ENCODE measurements at places on chromosomes 4 and X.

DNA sequence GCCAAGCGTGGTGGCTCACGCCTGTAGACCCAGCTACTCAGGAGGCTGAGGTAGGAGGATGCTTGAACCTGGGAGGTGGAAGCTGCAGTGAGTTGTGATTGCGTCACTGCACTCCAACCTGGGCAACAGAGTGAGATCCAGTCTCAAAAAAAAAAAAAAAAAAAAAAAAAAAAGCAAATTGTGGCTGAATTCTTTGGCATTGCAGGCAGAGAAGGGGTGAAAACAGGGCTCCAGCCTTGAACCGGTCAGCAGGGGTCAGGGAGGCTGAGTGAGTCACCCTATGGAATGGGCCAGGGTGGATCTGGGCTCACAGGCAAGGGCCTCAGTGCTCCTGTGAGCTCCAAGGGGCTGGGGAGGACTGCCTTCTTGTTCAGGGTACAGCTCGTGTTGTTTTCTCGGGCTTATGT lies 13.2 kb upstream of the FAM3A start:
- peak; percentile 17 for DNase-seq

DNA sequence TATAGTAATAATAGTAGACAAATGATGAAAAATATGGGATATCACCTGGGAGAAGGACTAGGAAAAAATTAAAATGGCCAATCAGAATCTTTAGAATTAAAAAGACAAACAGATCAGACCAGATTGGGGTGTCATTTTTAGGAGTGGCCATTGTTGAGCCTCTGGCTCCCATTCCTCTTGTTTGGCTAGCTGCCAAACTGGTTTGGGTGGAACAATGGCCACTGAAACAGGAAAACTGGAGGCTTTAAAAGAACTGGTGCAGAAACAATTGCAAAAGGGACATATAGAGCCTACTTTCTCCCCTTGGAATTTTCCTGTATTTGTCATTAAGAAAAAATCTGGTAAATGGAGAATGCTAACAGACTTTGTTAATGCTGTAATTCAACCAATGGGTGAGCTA lies 294.8 kb upstream of the DKK2 start:
- DNase-seq = no peak

DNA sequence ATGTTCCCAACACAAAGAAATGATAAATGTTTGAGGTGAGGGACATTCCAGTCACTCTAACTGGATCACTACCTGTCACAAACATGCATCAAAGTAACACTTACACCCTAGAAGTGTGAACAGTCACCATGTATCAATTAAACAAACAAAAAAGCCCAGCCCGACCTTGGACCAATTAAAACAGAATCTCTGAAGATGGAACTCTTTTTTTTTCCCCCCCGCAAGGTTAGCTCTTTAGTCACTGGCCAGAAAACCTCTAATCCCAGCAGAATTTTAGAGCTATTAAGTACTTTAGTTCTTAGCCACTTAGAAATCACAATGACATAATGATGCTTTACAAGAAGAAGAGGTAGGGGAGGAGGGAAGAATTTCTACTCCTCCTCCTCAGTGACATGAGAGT lies 154.5 kb downstream of the PALLD start:
- DNase-seq = no peak

DNA sequence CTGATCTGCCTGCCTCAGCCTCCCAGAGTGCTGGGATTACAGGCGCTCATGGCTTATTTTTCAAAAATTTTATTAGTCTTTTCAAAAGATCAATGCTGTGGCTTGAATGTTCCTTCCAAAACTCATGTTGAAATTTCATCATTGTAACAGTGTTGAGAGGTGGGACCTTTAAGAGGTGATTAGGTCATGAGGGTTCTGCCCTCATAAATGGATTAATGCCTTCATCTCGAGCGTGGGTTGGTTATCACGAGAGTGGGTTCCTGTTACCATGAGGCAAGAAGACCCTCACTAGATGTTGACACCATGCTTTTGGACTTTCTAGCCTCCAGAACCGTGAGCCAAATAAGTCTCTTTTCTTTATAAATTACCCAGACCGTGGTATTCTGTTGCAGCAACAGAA lies 30.3 kb downstream of the EIF2S3 start:
- DNase-seq = no peak

GRCh38 chrX:130984782-130985181 lies 73.4 kb upstream of the ARHGAP36 start:
- DNase-seq = no peak

Measured in GM03348 (cell line).